Ovary (tissue), 10 donors: ENCODE measurements at places on chromosomes 6 and 20. TPM values are rescaled to one million over a fixed set of nuclear protein-coding genes. Genes with fewer than 3 reads are reported as not detected.

DNA sequence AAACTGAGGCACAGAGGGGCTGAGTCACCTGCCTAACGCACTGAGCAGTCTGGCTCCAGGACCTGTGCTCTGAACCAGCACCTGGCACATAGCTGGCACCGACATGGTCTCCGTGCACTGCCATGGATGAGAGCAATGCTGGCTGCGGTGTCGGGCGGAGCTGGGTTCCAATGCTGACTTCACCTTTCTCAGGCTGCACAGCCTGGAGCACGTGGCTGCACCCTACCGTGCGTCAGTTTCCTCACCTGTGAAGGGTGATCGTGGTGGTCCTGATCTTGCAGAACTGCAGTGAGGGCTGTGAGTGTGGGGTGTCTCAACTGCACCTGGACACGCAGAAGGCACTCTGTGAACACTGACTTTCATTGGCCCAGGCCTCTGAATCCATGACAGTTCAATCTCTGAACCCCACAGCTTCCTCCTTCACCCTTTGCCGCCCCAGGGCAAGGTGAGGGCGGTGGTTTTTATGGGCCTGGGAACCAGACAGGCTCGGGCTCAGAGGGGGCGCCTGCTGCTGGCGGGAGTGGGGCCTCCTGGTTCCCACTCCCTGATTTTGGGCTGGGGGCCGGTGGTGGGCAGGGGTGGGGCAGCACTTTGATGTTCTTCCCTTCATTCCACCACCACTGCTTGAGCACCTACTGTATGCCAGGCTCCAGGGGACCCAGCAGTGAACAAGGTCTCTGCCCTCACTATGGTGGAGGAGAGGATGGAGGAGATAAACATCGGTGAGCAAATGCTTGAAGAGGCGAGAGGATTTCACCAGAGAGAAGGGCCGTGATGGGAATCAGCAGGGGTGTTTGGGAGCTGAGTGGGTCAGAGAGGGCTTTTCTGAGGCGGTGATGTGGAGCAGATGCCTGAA lies 102.9 kb downstream of the CEBPB start:
- no peaks in the 10 kb centered on the region for H3K36me3 ChIP-seq
- no peaks in the 10 kb centered on the region for H3K27me3 ChIP-seq
- DNase-seq, result no peak
- peak overlapping the region; percentile 88 for H3K27ac ChIP-seq
- H3K4me1 ChIP-seq, result peaks cover 13% of the 10 kb centered on the region

DNA sequence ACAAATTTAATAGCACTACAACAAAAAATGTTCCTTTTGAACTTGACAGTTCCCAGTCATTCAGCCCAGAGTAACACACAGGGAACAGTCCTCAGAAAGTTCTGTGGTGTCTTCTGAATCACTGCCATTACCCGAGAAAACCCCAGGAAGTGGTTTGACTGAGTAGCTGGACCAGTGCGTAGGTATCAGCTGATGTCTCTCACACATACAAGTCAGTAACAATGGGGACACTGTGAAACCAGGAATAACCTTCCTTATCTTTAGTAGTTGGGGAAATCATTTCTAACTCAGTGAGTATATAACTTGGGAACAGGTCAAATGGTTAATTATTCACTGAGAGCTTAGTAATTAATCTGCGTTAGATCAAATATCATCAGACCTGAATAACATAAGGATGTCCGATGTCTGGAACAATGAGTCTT lies 73.1 kb downstream of the HIVEP2 start:
- no peak overlapping the region for H3K27ac ChIP-seq
- no peaks in the 10 kb centered on the region for H3K27me3 ChIP-seq
- H3K4me3 ChIP-seq, result no peak overlapping the region
- no peak for DNase-seq
- H3K4me1 ChIP-seq, result peaks cover 9% of the 10 kb centered on the region

- no peaks in the 10 kb centered on the region for H3K27me3 ChIP-seq
- peaks cover 16% of the 10 kb centered on the region for H3K4me1 ChIP-seq
- H3K4me3 ChIP-seq, result no peak overlapping the region
- H3K27ac ChIP-seq, result no peak overlapping the region
These were observed 16.0 kb downstream of the UQCC2 start for GRCh38 chr6:33695451-33695887.

- no peak overlapping the region for H3K4me3 ChIP-seq
- H3K36me3 ChIP-seq, result no peaks in the 10 kb centered on the region
- no peaks in the 10 kb centered on the region for H3K27me3 ChIP-seq
- H3K27ac ChIP-seq, result no peak overlapping the region
- no peaks in the 10 kb centered on the region for H3K4me1 ChIP-seq
- DNase-seq, result no peak
These were observed 495.1 kb downstream of the NKAIN2 start for GRCh38 chr6:124298730-124299129.

- no peak overlapping the region for H3K4me3 ChIP-seq
- no peak for DNase-seq
- no peaks in the 10 kb centered on the region for H3K27me3 ChIP-seq
- no peak overlapping the region for H3K27ac ChIP-seq
- H3K36me3 ChIP-seq, result no peaks in the 10 kb centered on the region
- peaks cover 1% of the 10 kb centered on the region for H3K4me1 ChIP-seq
These were observed 72.6 kb downstream of the REV3L start for GRCh38 chr6:111410371-111410770.

DNA sequence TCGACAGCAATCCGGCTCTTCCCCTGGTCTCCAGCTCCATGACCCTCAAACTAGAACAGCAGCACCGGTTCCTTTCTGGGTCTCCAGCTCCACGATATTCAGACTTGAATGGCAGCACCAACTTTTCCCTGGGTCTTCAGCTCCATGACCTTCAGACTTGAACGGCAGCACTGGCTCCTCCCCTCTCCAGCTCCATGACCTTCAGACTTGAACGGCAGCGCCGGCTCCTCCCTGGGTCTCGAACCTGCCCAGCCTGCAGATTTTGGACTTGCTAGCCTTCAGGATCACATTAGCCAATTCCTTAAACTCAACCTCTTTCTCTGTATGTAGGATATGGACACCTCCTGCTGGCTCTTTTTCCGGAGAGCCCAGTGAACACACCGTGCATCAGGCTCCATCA lies 350.9 kb downstream of the PREX1 start:
- no peak overlapping the region for H3K27ac ChIP-seq
- H3K4me1 ChIP-seq, result no peaks in the 10 kb centered on the region
- no peak overlapping the region for H3K4me3 ChIP-seq
- DNase-seq, result no peak
- no peaks in the 10 kb centered on the region for H3K36me3 ChIP-seq
- H3K27me3 ChIP-seq, result no peaks in the 10 kb centered on the region

DNA sequence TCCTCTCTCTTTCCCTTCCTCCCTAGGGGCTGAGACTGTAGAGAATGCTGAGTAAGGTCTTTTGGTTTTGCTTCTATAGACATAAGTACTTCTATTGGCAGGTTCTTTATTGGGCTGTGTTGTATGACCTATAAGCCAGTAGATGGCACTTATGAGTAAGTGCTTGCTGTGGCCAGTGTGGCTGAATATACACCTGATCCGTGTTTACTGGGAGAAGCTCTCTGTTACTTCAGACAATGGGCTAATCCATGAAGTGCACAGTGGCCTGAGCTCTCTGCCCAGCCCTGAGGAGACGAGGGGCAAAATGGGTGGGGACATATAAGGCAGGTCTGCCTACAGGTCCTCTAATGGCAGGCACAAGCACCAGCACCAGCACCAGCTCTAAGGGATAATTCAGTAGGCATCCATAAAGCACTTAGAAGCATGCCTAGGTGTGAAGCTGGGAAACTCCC lies 610.3 kb downstream of the RNF144B start:
- DNase-seq, result no peak
- H3K36me3 ChIP-seq, result no peaks in the 10 kb centered on the region

DNA sequence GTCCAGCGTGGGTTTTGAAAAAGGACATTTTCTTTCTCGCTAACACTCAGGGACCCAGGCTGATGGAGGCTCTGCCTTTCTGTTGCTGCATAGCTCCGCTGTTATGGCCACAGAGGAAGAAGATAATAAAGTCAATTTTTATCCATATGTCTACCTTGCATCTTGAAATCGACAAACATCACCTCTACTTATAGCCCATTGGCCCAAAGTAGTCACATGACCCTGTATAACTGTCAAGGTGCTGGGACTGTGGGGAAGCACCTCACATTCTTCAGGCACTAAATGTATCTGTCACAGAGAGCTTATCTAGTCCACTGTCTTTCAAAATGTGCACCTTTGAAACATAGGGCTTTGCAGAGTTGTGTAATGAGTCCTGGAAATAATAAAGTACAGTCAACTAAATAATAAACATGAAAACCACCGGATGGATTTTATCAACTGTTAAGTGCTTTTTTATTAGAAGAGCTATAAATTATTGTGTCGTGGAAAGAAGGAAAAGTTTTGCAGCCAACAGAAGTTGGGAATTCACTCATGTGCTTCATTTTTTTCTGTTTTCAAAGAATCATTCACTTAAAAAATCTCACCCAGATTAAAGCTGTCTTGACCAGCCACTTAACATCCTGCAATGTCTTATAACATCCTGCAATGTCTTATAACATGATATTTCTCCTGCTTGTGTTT lies 47.7 kb upstream of the RCAN2 start:
- H3K4me1 ChIP-seq, result no peaks in the 10 kb centered on the region
- H3K27ac ChIP-seq, result no peak overlapping the region
- no peaks in the 10 kb centered on the region for H3K27me3 ChIP-seq
- H3K36me3 ChIP-seq, result no peaks in the 10 kb centered on the region
- no peak for DNase-seq

DNA sequence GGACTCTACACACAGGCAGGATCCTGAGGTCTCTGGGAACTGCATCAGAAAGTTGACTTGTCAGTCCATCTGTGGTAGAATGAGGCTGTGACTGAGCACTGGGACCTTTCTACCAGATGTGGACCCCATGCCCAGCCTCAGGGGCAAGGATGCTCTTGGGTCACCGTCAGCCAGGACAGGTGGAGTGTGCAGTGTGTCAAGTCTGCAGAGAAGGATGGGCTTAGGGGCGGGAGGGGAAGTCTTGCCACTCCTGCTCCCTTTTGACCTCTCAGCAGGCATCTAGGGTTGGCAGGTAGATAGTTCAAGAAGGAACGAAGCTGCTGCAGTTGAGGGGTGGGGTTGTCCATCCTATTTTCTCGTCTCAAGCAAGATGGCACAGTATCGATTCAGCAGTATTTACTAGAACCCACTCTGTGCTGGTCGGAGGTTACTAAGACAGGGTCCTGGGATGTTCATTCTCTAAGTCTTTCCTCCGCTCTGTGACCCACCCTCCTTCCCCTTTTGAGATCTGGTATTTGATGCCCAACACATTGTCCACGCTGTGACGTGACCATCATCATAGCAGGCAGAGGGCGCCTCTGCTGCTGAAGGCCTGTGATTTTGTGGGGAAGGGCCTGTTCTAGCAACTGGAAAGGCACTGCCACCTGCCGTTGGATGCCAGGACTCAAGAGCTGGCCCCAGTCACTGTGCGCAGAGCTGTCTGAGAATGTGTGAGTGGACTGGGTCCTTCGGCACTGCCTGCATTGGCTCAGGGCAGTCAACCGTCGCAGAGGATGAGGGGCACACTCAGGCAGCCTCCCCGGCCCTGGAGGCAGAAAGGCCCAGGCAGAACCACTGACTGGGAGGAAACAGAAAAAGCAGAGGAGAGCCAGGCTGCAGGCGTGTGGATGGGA lies 23.2 kb downstream of the RBCK1 start:
- H3K4me3 ChIP-seq, result no peak overlapping the region
- no peaks in the 10 kb centered on the region for H3K36me3 ChIP-seq
- H3K27ac ChIP-seq, result no peak overlapping the region
- no peaks in the 10 kb centered on the region for H3K4me1 ChIP-seq

- no peak overlapping the region for H3K4me3 ChIP-seq
- no peaks in the 10 kb centered on the region for H3K27me3 ChIP-seq
- no peaks in the 10 kb centered on the region for H3K4me1 ChIP-seq
- no peak for DNase-seq
These were observed 98.4 kb downstream of the IPCEF1 start for GRCh38 chr6:154258064-154258757.

DNA sequence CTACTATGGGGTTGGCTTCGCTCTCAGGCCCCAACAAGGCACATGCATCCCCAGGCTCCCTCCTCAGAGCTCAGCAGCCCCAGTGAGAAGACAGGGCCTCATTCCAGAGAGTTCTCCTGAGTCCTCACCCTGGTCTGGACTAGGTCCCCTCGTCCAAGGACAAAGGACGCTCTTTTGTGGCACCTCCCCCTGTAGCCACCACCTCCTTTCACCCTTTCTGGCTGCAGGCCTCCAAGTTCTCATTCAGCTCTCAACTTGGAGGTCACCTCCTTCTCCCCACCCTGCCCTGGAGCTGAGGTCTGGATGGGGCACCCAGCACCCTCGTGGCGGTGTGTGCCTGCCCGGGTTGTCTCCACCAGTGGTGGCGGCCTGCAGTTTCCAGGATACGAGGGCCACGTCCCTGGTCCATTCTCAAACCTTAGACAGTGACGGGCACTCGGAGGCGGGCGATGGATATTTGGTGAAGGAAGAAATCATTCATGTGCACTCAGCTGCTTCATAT lies 2.5 kb downstream of the UNC93A start:
- H3K27ac ChIP-seq, result no peak overlapping the region
- H3K4me3 ChIP-seq, result no peak overlapping the region
- DNase-seq, result no peak

GRCh38 chr6:156852147-156852857 lies 75.1 kb downstream of the ARID1B start:
- no peaks in the 10 kb centered on the region for H3K27me3 ChIP-seq
- peaks cover 25% of the 10 kb centered on the region for H3K4me1 ChIP-seq
- no peak overlapping the region for H3K4me3 ChIP-seq
- no peak for DNase-seq
- no peaks in the 10 kb centered on the region for H3K36me3 ChIP-seq

DNA sequence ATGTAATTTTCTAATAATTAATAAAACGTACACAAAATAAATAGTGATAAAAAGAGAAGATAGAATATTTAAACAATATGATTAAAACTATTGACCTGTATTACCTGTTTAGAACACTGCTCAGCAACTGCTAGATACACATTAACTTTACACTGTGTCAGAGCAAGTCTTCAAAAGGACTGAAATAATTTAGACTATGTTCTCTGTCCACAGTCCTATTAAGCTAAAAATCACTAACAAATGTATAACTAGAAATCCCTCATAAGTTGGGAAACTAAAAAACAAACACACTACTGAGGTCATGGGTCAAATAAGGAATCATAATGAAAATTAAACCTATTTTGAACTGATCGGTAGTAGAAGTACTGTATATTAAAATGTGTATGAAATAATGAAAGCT lies 181.7 kb downstream of the QKI start:
- no peak for DNase-seq
- H3K4me1 ChIP-seq, result no peaks in the 10 kb centered on the region
- no peaks in the 10 kb centered on the region for H3K27me3 ChIP-seq
- no peak overlapping the region for H3K4me3 ChIP-seq
- no peaks in the 10 kb centered on the region for H3K36me3 ChIP-seq

- no peak for DNase-seq
- no peaks in the 10 kb centered on the region for H3K36me3 ChIP-seq
- no peak overlapping the region for H3K4me3 ChIP-seq
- no peak overlapping the region for H3K27ac ChIP-seq
- H3K27me3 ChIP-seq, result no peaks in the 10 kb centered on the region
These were observed 14.4 kb upstream of the CEBPB start for GRCh38 chr20:50175938-50176933.

CAGE1 gene
- not detected for total RNA-seq

TAAR9 gene
- total RNA-seq, result not detected

PTPRA gene
- total RNA-seq, result 78.7 TPM

PXMP4 gene
- 15.1 TPM for total RNA-seq

ECT2L gene
- 6.8 TPM for total RNA-seq

DUSP15 gene
- 5.2 TPM for total RNA-seq
